ENCODE measurements at places on chromosomes 4 and X. TPM values are rescaled to one million over a fixed set of nuclear protein-coding genes. Genes with fewer than 3 reads are reported as not detected.

GRCh38 chr4:123878976-123879375 lies 482.4 kb downstream of the SPRY1 start:
- no peak for DNase-seq

GRCh38 chr4:158253350-158253980 lies 43.2 kb downstream of the TMEM144 start:
- DNase-seq = peak; percentile 33

The BEX4 gene
- 94.7 TPM for polyA plus RNA-seq

- DNase-seq = peak; percentile 51
Observed at GRCh38 chr4:71241501-71242288, 97.1 kb upstream of the SLC4A4 start.

The MTMR1 gene
- polyA plus RNA-seq = 19.5 TPM

The TAF1 gene
- polyA plus RNA-seq = 37.6 TPM

DNA sequence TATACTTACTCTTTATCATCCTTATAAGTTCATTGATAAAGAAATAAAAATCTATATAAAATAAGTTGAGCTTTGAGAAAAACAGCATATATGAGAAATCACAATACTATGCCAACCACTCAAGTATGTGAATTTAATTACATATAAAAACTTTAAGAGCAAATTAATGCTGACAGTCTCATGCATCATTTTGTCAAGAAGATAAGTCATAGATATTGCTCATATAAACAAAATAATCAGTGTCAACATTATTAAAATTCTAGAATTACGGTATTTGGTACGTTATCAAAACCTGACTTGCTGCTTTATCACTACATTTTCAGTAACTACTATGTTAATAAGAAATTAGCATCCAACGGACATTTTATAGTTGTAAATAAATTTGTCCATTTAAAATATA lies 111.2 kb downstream of the FBXO8 start:
- no peak for DNase-seq

GRCh38 chr4:55438314-55438713 lies 42.6 kb downstream of the TMEM165 start:
- peak; percentile 91 for DNase-seq

GRCh38 chrX:42615161-42615563 lies 162.8 kb downstream of the PPP1R2C start:
- peak; percentile 25 for DNase-seq

The ESX1 gene
- not detected for polyA plus RNA-seq

GRCh38 chrX:40473460-40474204 lies 107.1 kb upstream of the ATP6AP2 start:
- DNase-seq = no peak

DNA sequence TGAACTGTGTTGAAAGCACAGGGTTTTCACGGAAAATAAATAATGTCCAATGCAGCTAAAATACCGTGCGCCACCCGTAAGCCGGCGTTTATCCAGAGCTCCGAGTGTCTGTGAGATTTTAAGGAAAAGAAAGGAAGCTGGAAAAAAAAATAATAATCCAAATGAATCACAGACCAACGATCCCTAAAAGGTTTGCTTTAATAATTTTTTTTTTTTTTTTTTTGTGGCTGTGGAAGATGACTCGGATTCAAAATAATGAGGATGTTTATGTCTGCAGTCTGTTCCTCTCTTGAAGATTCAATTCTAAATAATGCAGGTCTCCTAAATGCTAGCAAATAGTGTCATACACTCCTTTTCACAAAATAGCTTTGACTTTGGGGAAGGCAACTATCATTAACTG lies 84.6 kb upstream of the PPP2R3B start:
- DNase-seq = no peak

The TRAM1L1 gene
- 2.8 TPM for polyA plus RNA-seq

The AMER1 gene
- polyA plus RNA-seq = 5.1 TPM

DNA sequence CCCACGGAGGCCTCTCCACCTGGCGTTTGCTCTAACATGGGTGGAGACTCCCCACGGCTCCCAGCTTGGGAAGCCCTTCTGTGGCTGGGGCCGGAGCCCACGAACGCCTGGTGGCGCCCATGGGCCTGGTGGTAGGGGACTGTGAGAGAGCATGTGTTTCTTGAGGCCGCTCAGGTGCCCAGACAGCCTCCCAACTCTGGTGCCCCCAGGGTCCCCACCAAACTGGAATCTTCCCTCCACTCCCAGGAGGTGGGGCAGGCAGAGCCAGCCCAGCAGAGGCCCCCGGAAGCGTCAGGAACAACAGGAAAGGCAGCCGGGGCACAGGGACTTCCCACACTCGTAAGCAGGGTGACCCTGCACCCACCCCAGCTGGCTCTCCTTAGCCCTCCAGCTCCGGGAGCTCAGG lies 33.3 kb upstream of the FGFR3 start:
- no peak for DNase-seq

- no peak for DNase-seq
Observed at GRCh38 chr4:93183576-93183975, 645.0 kb upstream of the ATOH1 start.

- no peak for DNase-seq
Observed at GRCh38 chrX:39946822-39947221, 150.9 kb downstream of the BCOR start.

GRCh38 chr4:3473181-3473950 lies 10.3 kb downstream of the DOK7 start:
- DNase-seq = no peak
